Vagina (tissue), 2 donors: ENCODE measurements at places on chromosomes 4 and X. TPM values are rescaled to one million over a fixed set of nuclear protein-coding genes. Genes with fewer than 3 reads are reported as not detected.

DNA sequence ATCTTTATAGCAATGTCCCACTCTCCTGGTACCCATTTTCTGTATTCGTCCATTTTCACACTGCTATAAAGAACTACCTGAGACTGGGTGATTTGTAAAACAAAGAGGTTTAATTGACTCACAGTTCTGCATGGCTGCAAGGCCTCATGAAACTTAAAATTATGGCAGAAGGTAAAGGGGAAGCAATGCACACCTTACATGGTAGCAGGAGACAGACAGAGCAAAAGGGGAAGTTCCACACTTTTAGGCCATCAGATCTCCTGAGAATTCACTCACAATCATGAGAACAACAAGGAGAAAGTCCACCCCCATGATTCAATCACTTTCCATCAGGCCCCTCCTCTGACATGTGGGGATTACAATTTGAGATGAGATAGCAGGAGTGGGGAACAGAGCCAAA, 49.7 kb downstream of the TMLHE start:
- no peak for DNase-seq

- no peak for DNase-seq
Observed at GRCh38 chr4:127525608-127526007, 107.1 kb upstream of the INTU start.

DNA sequence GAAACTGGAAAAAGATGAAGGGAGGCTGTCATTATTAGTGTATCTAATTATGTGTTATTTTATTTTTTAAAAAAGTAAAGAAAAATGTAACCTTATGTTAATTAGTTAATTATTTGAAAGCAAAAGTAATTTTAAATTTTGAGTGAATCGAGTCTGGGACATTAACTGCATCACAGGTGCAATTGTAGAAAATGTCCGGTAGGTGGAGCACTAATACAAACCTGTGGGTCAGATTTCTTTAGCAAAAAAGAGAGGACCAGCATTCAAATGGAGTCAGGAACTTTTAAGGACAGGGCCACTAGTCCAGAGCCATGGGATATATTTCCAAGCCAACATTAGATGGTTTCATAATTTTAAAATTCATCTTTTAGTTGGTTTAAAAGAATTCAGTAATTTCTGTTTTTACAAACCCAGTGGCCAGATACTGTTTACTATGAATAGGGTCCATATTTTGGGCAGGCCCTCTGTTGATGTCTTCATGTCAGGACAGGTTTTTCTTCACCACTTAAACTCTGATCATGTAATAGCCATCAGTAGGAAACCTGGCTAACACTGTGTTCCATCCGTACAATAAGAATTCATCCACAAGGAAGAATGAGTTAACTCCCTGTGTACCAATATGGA, 27.2 kb downstream of the BST1 start:
- no peak for DNase-seq

GRCh38 chr4:16783119-16783518, 115.3 kb downstream of the LDB2 start:
- DNase-seq: no peak

The CSAG1 gene
- total RNA-seq: not detected
